ENCODE measurements at places on chromosomes 2 and 18. TPM values are rescaled to one million over a fixed set of nuclear protein-coding genes. Genes with fewer than 3 reads are reported as not detected.

TRABD2A gene
- total RNA-seq = not detected

DNA sequence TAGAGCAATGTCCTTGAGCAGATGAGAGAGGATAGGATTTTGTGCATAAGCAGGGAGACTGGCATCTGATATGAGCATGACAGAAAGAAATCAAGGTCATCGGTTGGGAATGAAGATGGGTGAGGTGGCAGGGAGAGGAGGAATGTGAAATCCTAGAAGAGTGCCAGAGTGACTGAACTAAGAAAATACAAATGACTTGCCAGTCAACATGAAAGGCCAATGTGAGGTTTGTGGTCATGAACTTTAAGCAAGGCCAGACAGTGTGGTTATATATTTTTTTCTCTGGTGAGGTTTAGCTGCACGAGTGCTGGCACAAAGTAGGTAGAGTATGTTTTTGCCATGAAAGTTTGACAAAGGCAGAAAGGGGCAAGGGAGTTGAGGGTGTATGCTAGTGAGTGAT is 21.2 kb downstream of the QPCT start:
- no peak for DNase-seq

- no peak for DNase-seq
Measured at GRCh38 chr2:131125195-131125757, 20.1 kb downstream of the PLEKHB2 start.

DNA sequence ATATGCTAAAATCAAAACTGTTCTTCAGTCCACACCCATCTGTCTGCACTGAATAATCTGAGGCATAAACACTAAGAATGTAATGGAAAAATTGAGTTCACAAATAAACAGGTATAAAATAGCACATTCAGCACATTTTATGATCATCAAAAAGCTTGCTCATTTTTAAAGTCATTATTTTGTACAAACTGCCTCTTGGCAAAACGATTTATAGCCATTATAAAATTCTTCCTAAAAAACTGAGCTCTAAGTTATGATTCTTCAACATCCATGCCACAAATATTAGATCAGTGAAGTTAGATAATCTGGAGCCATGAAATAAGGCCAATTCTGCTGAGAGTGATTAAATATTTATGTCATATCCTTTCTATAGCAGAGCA is 233.5 kb downstream of the DYM start:
- no peak for DNase-seq

GRCh38 chr2:42214669-42215068 is 45.5 kb downstream of the EML4 start:
- DNase-seq = no peak

TTC21B gene
- total RNA-seq = 6.0 TPM

KCNF1 gene
- not detected for total RNA-seq

GRCh38 chr2:71330585-71331330 is 824 bp upstream of the ZNF638 start:
- no peak for DNase-seq

ESPNL gene
- total RNA-seq = 0.86 TPM

DNA sequence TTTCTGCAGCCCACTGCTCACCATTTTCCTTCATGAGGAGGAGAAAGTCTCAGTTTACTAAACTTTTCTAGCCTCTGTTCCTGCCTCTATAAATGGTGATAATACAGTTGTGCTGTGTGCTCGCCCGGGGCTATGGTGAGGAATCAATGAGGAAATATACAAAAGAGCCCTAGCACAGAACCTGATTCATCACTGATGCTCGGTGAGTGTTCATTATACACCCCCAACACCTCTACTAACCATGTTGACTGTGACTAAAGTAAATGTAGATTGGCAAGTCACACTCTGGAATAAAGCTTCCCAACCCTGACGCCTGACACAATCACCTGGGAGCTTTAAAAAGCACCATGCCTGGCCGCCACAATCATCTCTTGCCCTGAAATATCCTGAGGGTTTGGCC is 118.8 kb upstream of the CYP1B1 start:
- DNase-seq = no peak

DNA sequence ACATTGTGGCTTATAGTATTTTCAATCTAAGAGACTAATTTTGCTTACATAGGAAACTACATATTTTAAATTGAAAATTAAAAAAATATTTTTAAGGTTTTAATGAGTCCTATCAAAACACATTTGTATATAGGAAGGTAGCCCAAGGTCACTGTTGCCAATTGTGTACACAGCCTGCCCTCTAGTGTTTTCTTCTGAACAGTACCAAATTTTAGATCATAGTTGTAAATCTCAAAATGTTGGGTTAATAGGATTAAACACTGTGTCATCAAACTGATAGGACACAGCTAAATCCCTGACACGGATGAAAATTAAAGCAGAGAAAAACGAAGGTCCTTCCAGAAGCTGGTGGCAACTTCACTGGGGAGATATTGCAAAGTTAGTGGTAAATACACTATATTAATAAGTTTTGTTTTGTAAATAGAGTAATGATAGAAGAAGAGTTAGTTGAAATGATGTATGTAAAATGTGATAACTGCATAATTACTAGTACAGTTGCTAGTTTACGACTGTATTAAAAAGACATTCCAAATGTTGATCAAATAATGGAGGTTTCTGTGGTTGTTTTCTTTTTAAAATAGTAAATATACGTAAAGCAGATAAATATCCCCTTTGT is 19.7 kb downstream of the CLUL1 start:
- no peak for DNase-seq

DNA sequence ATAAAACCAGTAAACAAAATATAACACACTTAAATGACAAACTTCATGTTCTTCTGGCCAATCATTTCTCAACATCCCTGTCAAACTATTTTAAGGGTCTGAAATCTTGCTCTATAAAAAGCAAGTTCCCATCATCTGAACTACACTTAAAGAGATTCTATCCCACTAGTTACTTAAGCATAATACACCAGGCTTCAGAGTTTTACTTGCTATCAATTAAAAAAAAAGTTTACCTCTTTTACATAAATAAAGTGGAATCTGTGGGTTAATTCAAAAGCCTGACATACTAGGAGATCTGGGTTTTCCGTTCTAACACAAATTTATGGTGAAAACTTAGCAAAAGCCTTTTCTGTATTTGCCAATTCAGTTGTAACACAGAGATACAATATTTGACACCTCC is 1.9 kb downstream of the CLASP1 start:
- no peak for DNase-seq

DNA sequence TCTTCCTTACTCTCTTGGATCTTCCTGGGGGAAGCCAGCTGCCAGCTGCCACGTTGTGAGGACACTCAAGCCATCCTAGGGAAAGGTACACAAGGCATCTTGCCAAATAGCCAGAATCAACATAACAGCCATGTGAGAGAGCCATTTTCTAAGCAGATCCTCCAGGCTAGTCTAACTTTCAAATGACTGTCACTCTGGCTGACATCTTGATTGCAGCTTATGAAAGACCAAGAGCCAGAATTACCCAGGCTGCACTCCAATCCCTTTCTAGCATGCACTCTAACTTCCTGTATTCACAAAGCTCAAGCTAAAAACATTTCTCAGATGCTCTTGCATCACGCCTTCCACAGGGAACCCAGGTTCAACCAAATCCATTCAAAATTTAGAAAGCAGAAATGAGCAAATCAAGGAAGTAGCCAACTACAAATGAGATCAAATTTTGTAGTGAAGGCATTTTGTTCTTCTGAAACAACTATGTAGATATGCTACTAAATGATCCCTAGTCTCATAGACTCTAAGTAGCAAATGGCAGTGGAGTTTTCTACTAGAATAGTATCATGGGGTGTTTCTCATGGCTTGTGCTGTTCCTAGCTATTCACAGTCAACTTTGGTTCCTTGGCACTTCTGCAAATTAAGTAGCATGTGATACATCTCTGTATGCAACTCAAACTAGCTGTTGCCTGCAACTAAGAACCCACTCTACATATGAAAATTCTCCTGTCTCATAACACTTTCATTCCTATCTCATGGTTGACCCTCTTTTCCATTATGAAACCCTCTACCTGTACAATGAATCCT is 281.9 kb downstream of the ZEB2 start:
- no peak for DNase-seq

Measured in right lobe of liver (tissue), 6 donors.